Stimulated activated CD4-positive, alpha-beta T cell treated with anti-CD3 and anti-CD28 coated beads, TNF-alpha, amount 100 ng/mL, for 48 hours (primary cell): ENCODE measurements at places on chromosomes 6 and 20.
A peak's percentile ranks its signal among the peaks of the same experiment; 100 is the strongest.

DNA sequence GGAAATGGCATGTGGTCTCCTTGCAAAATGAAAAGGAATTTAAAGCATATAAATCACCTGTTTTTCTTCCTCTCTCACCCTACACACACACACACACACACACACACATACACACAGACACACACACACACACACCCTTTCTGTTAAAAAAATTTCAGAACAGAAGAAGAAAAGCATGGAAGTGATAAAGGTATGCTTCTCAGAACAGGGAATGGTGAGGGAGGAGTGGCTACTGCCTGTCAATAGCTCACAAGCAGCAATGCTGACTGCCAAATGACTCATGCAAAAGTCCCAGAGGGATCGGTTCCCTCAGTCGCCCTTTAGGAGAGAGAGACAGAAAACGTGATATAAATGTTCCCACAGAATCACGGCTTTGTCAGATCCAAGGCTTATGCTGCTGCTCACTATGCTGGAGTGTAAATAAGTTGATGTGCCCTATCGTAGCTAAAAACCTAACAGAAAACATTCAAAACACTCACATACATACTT lies 102.6 kb downstream of the IBTK start:
- no peak for DNase-seq

DNA sequence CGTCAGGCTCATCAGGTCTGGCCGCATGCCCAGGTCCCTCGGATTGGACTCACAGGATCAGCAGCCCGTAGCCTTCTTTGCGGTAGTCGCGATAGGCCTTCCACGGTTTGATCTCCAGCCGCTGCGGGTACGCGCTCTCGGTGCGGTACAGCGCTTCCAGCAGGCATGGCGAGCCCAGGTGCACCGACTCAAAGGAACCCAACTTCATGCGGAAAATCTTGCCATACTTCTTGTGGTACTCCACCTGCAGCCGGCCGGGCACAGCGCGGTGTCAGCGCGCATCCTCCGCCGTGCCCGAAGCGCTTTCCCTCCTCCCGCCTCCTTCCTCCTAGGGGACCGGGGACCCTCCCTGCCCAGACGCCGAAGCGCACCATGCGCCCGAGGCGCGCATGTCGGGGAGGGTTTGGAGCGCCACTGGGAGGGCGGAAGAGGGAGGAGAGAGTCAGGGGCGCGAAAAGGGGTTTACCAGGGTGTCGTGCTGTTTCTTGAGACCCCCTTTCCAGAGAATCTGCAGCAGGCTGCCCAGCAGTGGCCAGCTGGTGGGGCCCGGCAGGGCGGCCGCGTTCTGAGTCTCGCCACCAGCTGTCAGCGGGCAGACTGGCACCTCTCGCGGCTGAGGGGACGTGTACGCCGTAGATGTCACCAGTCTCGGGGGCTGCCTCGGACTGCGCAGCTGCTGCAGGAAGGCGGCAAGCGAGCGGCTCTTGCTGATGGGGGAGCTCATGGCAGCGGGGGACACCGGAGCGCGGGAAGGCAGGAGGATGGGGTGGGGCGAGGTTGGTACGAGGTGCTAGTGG lies 732 bp downstream of the CYP24A1 start:
- DNase-seq, result no peak

DNA sequence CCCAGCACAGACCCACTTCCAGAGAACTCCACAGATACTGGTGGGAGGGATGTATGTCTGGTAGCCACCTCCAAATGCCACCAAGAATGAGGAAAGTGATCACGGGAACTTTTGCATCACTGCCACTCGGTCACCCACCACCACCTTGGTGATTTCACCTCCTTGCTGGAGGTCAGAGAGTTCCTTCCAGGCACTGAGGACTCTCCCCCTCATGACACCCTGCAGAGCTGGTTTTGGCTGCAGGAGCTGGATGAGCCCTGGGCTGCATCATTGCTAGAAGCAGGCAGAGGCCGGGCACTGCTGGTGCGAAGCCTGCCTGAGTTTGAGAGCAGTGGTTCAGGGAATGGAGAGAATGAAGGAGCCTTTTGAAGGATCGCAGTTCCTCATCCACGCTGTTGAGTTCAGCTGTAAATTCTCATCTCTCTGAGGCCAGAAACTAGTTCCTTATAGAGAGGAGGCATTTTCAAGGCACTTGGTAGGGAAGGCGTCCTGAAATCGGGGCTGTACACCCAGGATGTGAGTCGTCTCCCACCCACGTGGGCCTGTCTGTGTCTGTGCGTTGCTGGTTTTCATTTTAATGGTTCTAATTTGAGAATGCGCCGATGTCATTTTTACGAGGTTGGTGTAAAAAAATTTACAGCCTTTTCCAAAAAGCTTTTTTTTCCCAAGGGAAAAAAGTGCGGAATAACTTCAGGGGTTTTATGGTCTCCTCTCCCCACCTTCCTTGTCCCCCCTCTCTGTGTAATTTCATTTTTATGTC lies 25.0 kb downstream of the FOXP4 start:
- no peak for DNase-seq

DNA sequence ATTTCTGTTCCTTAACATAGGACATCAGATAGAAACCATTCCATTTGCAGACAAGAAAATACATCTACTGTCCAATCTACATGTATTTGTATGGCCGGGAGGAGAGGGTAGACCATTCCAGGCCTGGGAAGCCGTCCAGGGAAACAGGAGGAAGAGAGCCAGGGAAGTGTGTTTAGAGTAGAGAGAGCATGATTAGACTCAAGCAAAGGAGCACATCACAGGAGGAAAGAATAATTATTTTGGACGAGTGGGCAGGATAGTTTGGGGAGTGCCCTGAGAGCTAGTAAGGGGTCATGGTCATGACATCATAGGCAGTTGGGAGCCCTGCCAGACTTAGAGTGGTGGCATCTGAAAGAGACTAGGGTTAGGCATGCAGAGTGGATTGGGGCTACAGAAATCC lies 250.0 kb downstream of the HIVEP2 start:
- no peak for DNase-seq

GRCh38 chr6:91659891-91660290 lies 1073.0 kb upstream of the MAP3K7 start:
- no peak for DNase-seq

GRCh38 chr6:156925718-156926607 lies 148.8 kb downstream of the ARID1B start:
- no peak for DNase-seq

GRCh38 chr6:41449399-41450245 lies 96.6 kb upstream of the FOXP4 start:
- no peak for DNase-seq

- DNase-seq, result no peak
Observed at GRCh38 chr20:829551-829950, 4.0 kb upstream of the FAM110A start.

GRCh38 chr6:168782187-168782751 lies 341.3 kb downstream of the SMOC2 start:
- DNase-seq, result no peak

DNA sequence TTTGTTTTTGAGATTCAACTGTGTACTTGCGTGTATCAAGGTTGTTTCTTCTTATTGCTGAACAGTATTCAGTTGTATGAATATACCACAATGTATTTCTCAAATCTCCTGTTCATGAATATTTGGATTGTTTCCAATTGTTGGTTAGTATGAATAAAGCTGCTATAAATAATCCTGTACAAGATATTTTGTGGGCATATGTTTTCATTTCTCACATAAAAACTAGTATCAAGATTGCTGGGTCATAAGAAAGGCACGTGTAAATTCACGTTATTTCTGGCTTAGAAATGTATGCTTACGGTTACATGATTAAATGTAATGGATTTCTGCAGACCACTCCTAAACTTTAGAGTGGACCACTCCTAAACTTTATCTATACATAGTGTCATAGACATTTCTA lies 96.6 kb downstream of the BTBD3 start:
- DNase-seq, result no peak

GRCh38 chr20:13791540-13792459 lies 7.0 kb downstream of the NDUFAF5 start:
- DNase-seq, result no peak

- no peak for DNase-seq
Observed at GRCh38 chr20:1778338-1778737, 116.9 kb upstream of the SIRPA start.

GRCh38 chr20:23145281-23145700 lies 59.2 kb upstream of the CD93 start:
- no peak for DNase-seq

GRCh38 chr6:144718431-144718830 lies 433.3 kb downstream of the UTRN start:
- DNase-seq, result no peak

DNA sequence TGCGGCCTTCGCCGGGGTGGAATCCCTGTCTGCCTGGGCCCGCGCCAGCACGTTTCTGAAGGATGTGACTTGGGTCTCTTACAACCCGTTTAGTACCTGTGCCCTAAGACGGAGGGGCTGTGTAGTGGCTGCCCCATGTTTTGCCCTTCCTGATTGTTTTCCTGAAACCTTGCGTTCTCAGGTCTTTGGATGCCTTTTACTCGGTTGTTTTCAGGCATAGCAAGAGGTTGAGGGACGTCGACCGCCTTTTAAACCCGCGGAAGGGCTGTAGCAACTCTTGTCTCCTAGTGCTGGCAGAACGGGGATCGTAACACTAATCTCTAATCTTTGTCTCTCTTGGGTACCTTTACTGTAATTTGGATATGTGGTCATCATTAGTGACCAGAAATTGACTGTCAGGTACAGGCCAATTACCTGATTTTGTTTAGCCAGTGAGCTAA lies 706 bp upstream of the NANP start:
- no peak for DNase-seq

DNA sequence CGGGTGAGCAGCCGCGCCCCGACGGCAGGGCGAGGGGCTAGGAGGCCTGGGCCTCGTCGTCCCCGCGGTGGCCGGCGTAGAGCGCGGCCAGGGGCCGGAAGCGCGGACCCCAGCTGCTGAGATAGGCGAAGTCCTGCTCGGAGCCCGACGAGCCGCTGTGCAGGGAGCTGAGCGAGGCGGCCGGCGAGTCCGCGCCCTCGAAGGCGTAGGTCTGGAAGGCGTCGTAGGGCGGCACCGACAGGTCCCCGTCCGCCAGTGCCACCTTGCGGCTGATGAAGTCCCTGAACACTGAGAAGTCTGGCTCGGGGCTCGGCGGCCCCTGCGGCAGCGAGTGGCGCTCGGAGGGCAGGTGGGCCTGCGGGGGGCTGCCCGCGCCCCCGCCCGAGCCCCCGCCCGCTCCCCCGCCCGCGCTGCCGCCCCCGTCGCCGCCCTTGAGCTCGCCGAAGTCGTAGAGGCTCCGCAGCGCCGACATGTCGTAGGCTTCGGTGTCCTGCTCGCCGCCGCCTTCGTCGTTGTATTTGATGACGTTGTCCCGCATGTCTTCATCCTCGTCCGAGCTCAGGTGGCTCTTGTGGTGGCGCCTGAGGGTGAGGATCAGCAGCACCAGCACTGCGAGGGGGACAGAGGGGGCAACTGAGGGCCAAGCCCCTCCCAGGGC lies 56.5 kb downstream of the CD40 start:
- DNase-seq, result peak; percentile 43

- DNase-seq, result no peak
Observed at GRCh38 chr6:47875593-47875992, 93.8 kb downstream of the OPN5 start.

DNA sequence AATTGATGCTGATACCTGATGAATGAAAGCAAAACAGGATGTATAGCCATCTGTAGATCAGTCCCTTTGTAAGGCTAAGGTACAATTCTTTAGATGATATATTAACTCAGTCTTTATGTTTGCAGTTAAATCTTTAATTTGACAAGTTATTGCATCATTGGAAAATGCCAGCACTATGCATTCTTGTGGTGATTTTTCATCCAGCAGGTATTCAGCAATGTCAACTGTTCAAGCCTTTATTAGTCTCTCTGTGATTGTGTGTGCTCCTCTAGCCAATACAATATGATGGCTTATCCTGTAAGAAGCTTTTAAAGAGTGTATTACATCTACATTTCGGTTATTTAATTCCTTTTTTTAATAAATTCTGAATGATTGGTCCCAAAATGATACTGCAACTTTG lies 34.3 kb downstream of the HLA-DMB start:
- no peak for DNase-seq

DNA sequence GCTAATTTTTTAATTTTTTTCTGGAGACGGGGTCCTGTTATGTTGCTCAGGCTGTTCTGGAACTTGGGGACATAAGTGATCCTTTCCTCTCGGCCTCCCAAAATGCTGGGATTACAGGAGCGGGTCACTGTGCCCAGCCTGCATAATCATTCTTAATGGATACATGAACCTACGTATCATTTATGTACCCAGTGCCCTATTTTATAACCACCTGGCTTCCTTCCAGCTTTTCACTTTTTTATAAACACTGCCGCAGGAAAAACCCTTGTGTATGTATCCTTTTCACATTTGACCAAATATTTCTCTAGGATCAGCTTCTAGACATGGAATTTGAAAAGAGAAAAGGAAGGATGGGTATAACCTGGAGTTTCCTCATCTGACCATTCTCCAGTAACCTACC lies 85.6 kb upstream of the RIN2 start:
- no peak for DNase-seq

GRCh38 chr20:13898012-13898612 lies 92.3 kb downstream of the SEL1L2 start:
- DNase-seq, result no peak

- no peak for DNase-seq
Observed at GRCh38 chr6:157685596-157686280, 137.3 kb upstream of the SNX9 start.

- no peak for DNase-seq
Observed at GRCh38 chr6:131146865-131147264, 11.6 kb downstream of the AKAP7 start.

GRCh38 chr6:153966001-153966400 lies 73.0 kb upstream of the OPRM1 start:
- no peak for DNase-seq

- DNase-seq, result no peak
Observed at GRCh38 chr20:32226391-32226790, 18.7 kb downstream of the POFUT1 start.

- DNase-seq, result no peak
Observed at GRCh38 chr20:45589725-45590124, 10.6 kb upstream of the WFDC8 start.

GRCh38 chr20:45913116-45913515 lies 1.2 kb upstream of the PLTP start:
- no peak for DNase-seq

DNA sequence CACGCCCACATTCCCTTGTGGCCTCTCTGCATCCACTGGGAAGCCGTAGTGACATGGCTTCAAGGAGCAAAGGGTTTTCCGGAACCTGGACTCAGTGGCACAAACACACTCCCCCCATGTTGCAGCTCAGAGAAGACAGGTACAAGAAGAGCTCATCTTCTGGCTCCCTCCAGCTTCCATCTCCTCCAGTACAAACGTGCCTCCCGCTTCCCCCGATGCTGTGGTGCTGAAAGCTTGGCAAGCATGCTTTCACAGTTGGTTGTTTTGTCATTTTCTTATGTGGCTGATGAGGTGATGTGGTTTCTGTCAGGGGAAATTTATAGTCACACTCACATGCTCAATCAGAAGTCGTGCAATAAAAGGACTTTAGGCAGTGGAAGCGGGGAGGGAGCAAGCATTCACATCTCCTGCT lies 258.5 kb downstream of the KIF16B start:
- DNase-seq, result no peak

GRCh38 chr6:139764498-139764986 lies 390.1 kb upstream of the CITED2 start:
- DNase-seq, result no peak

GRCh38 chr6:33620158-33620855 lies 815 bp upstream of the ITPR3 start:
- no peak for DNase-seq
